ENCODE measurements at places on chromosomes 1 and 21.
A peak's percentile ranks its signal among the peaks of the same experiment; 100 is the strongest.

- H3K36me3 ChIP-seq: no peaks in the 10 kb centered on the region
- peaks cover 8% of the 10 kb centered on the region for H3K4me1 ChIP-seq
- DNase-seq: no peak
- no peaks in the 10 kb centered on the region for H3K27me3 ChIP-seq
These were observed 7.8 kb downstream of the DIPK1A start for GRCh38 chr1:92953491-92953890.

DNA sequence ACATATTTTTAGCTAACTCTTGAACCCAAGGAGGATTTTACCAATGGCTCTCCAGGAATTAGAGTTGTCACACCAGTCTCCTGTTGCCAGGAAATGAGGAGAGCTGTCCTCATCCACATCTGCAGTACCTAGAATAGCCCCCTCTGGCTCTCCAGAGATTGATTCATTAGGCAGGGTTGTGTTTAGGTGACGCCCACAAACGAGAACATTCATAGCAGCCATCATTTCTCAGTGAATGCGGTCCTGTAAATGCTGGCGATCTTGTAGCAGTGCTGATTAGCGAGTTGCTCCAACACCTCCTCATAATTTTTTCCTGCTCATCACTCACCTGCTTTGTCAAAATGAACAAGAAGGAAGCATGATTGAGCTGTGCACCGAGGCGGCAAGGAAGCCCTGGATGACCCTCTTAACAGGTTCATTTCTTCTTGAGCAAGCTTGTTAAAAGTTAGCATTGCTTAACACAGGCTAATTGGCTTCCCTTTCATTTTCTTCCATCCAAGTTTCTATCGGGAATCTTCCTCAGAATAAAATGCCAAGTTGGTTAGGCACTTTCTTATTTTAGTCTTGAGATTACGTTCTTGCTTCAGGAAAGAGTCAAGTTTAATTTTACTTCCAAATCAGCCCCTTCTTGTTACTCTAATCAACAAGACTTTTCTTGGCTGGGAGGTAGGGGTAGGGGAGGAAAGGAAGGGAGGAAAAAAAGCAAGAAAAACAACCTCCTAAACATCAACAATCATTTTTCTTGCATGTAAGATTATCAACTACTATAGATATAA lies 16.5 kb upstream of the KLHDC8A start:
- H3K27ac ChIP-seq: no peak overlapping the region
- DNase-seq: no peak
- H3K4me3 ChIP-seq: no peak overlapping the region
- no peaks in the 10 kb centered on the region for H3K36me3 ChIP-seq

DNA sequence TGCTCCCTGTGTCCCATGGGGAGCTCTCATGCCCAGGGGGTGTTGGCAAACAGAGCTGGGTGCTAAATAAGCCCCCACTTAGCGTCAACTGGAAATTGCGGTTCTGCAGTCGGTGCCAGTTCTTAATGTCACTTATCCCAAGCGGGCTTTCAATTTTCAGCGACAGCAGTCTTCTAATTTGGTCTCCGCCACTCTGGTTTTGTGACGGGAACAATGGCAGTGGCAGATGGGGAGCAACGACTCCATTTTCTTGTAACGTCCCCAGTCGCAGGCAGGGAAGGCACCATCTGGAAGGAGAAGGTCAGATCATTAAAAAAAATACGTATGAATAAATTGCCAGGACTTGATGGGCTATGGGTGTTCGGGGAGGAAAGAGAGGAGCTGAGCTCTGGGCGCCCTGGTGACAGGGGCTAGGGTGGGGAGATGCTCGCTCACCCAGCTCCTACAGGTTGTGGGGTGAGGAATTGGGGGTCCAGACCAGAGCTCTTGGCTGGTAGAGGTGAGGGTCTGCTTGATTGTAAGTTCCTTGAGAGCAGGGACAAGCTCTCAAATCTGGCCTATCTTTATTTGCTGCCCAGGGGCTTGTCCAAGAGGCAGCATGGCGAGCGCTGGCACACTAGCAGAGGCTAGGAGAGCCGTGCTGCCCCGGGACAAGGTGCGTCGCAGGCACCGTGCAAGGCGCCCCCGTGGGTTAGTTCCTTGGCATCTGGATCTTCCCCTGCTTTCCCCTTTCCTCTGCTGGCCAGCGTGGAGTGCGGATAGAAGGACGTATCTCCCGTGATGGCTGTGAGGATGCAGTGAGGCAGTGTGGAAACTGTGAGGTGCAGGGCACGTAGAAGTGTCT lies 105.8 kb downstream of the ARHGEF10L start:
- DNase-seq: no peak
- H3K4me1 ChIP-seq: peaks cover 29% of the 10 kb centered on the region
- no peak overlapping the region for H3K27ac ChIP-seq
- no peak overlapping the region for H3K4me3 ChIP-seq
- H3K36me3 ChIP-seq: peaks cover 13% of the 10 kb centered on the region

DNA sequence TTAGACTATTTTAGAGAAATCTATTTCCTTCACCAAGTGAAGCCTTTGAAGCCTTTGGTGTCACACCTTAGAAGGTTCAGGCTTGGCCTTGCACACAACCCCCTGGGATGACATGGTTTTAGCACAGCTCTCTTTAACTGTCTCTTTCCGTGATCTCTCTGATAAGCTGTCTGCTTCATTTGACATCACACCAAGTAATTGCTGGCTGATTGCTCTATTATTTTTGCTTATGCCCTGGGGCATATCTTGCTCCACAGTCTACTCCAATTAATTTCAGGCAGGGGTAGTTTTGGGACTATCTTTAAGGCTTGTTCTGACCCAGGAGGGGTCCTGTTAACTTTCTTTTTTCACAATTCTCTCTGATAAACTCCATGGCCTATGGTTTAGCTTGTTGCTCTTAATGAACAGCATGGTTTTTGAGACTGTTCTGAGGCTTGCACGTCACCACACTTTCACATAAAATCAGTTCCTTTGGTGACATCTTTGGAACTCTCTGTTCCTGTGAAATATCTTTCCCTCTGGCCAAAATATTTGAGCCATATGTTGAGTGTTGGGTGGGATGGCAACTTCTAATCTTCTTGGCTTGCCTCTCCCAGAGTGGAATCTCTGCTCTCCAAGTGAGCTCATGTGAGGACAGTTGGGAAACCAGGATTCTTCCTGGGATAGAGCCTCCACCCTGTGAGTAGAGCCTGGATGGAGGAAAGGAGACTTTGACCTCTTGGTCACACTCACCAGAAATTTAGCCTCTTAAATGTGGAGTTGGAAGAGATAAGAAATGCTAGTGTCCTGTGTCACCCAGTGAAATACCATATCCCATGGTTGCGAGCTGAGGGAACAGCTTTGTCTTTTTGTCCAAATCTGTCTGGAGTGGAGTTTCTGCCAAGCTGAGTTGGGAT lies 63.6 kb downstream of the MAP3K21 start:
- peaks cover 7% of the 10 kb centered on the region for H3K27me3 ChIP-seq
- H3K27ac ChIP-seq: no peak overlapping the region
- H3K4me1 ChIP-seq: no peaks in the 10 kb centered on the region
- no peak for DNase-seq
- H3K4me3 ChIP-seq: no peak overlapping the region
- H3K36me3 ChIP-seq: no peaks in the 10 kb centered on the region

DNA sequence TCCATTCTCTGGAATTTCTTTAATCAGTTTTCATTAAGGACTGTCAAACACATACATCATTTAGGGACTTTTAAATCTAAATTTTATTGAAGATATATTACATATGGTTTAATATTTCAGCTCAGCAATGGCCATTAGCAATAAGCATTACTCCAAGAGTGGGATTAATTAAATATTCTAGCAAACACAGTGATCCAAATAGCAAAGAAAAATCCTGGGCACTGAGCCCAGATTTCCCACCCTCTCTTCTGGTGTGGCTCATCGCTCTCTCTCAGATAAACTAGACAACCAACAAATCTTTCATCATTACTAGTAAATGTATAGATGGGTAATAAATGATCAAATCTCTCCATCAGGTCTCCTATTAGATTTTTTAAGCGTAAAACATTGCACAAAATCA lies 53.5 kb upstream of the FOXD3 start:
- no peaks in the 10 kb centered on the region for H3K27me3 ChIP-seq
- DNase-seq: no peak
- no peaks in the 10 kb centered on the region for H3K36me3 ChIP-seq
- H3K4me3 ChIP-seq: no peak overlapping the region
- H3K27ac ChIP-seq: no peak overlapping the region

DNA sequence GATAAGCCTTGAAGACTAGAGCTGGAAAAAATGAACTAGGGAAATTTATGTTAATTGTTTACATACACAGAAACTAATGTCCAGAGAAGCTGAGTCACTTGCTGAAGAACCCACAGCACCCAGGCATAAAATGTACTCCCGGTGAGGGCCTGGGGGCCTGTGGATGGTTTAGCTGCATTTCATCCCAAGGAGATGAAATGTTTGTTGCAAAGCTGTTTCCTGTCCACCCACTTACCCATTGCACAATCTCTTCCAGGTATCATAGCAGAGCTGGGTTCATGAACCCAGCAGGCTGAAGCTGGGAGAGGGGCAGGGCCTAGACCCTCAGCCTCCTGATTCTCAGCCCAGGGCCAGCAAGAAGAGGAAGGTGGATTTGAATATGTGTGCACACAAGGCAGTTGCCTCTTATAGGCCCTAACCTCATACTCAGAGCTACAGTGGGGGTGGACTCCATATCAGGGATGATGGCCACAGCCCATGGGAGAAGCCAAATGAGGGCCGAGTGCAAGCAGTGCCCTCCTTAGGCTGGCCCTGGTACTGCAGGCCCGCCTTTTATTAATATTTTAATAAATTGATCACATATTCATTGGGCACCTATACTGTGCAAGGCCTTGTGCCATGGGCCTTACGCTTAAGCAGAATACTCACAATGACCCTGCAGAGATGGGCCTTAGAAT lies 110.8 kb downstream of the LACTBL1 start:
- peaks cover 9% of the 10 kb centered on the region for H3K4me1 ChIP-seq
- peak overlapping the region; percentile 31 for H3K27ac ChIP-seq
- H3K4me3 ChIP-seq: no peak overlapping the region
- no peaks in the 10 kb centered on the region for H3K27me3 ChIP-seq
- peaks cover 13% of the 10 kb centered on the region for H3K36me3 ChIP-seq

- H3K27ac ChIP-seq: no peak overlapping the region
- no peak for DNase-seq
- H3K4me1 ChIP-seq: peaks cover 76% of the 10 kb centered on the region
- no peaks in the 10 kb centered on the region for H3K36me3 ChIP-seq
These were observed 1.5 kb upstream of the CRABP2 start for GRCh38 chr1:156706657-156707416.

- DNase-seq: no peak
- H3K4me1 ChIP-seq: no peaks in the 10 kb centered on the region
- H3K27ac ChIP-seq: no peak overlapping the region
- H3K36me3 ChIP-seq: no peaks in the 10 kb centered on the region
These were observed 27.9 kb downstream of the MYOM3 start for GRCh38 chr1:24084050-24084449.

All from SK-N-SH (cell line).